Purkinje cell (primary cell): ENCODE measurements at places on chromosomes 5 and 9. TPM values are rescaled to one million over a fixed set of nuclear protein-coding genes. Genes with fewer than 3 reads are reported as not detected.

Gene TMC1
- polyA plus RNA-seq, result 0.87 TPM in 1 of 2 replicates, not detected in the other

Gene NUDT2
- polyA plus RNA-seq, result 58.5 and 67.5 TPM in 2 replicates

Gene GPX3
- 2.3 and 6.8 TPM in 2 replicates for polyA plus RNA-seq

Gene GPR150
- 0.58 TPM in 1 of 2 replicates, not detected in the other for polyA plus RNA-seq

Gene GARIN3
- polyA plus RNA-seq, result 0.16 and 0.70 TPM in 2 replicates

Gene SPINK6
- 1,307 and 2,131 TPM in 2 replicates for polyA plus RNA-seq

Gene TNFSF15
- polyA plus RNA-seq, result not detected in 2 replicates

Gene CTXN3
- polyA plus RNA-seq, result not detected in 2 replicates

Gene DMRT3
- polyA plus RNA-seq, result not detected in 2 replicates

Gene SLC1A3
- 345 and 350 TPM in 2 replicates for polyA plus RNA-seq

Gene KCNT1
- 0.07 and 0.82 TPM in 2 replicates for polyA plus RNA-seq

Gene BAAT
- polyA plus RNA-seq, result 0.71 and 4.1 TPM in 2 replicates

Gene DMXL1
- polyA plus RNA-seq, result 60.1 and 63.6 TPM in 2 replicates

Gene OR1J2
- not detected in 2 replicates for polyA plus RNA-seq

Gene DMGDH
- polyA plus RNA-seq, result 0.10 and 0.48 TPM in 2 replicates

Gene FCN1
- polyA plus RNA-seq, result not detected in 2 replicates

Gene LMNB1
- not detected in 2 replicates for polyA plus RNA-seq

Gene SURF2
- polyA plus RNA-seq, result 4.0 and 15.7 TPM in 2 replicates

Gene LRRC19
- polyA plus RNA-seq, result 0.30 TPM in 1 of 2 replicates, not detected in the other

Gene ORM1
- polyA plus RNA-seq, result 1.4 and 3.5 TPM in 2 replicates

Gene C5
- polyA plus RNA-seq, result 0.44 and 0.50 TPM in 2 replicates

Gene AK8
- 0.11 and 0.77 TPM in 2 replicates for polyA plus RNA-seq

Gene LCN10
- polyA plus RNA-seq, result not detected in 2 replicates

Gene RNF208
- 2.6 and 5.0 TPM in 2 replicates for polyA plus RNA-seq

Gene TENT4A
- 0.95 and 2.8 TPM in 2 replicates for polyA plus RNA-seq

Gene GRXCR2
- polyA plus RNA-seq, result not detected in 2 replicates

Gene ARID3C
- not detected in 2 replicates for polyA plus RNA-seq

Gene SLCO6A1
- not detected in 2 replicates for polyA plus RNA-seq

Gene BBLN
- polyA plus RNA-seq, result 10.5 and 53.4 TPM in 2 replicates

Gene RLN1
- polyA plus RNA-seq, result not detected in 2 replicates

Gene TXNDC8
- not detected in 2 replicates for polyA plus RNA-seq

Gene RNF180
- polyA plus RNA-seq, result 9.9 TPM in 2 replicates

Gene SAXO1
- not detected in 2 replicates for polyA plus RNA-seq

Gene CSF1R
- polyA plus RNA-seq, result 0.25 and 0.27 TPM in 2 replicates

Gene INSL6
- 2.3 TPM in 1 of 2 replicates, not detected in the other for polyA plus RNA-seq

Gene DNAJC18
- 11.1 and 27.2 TPM in 2 replicates for polyA plus RNA-seq

Gene CSF2
- polyA plus RNA-seq, result not detected in 2 replicates

Gene ADAMTS6
- 0.08 and 2.7 TPM in 2 replicates for polyA plus RNA-seq

Gene GRM6
- 0.05 TPM in 1 of 2 replicates, not detected in the other for polyA plus RNA-seq

Gene CER1
- polyA plus RNA-seq, result not detected in 2 replicates

Gene ZFP2
- polyA plus RNA-seq, result 0.71 and 4.6 TPM in 2 replicates

Gene MYMK
- not detected in 2 replicates for polyA plus RNA-seq

Gene SLC36A2
- polyA plus RNA-seq, result not detected in 2 replicates

Gene ALDOB
- polyA plus RNA-seq, result 2.0 TPM in 1 of 2 replicates, not detected in the other

Gene IL7R
- polyA plus RNA-seq, result not detected in 2 replicates

Gene PCDHB10
- polyA plus RNA-seq, result 1.2 and 3.6 TPM in 2 replicates

Gene CCNI2
- 141 and 152 TPM in 2 replicates for polyA plus RNA-seq

Gene PCDHAC2
- polyA plus RNA-seq, result 22.6 and 36.9 TPM in 2 replicates

Gene LAMC3
- not detected in 2 replicates for polyA plus RNA-seq

Gene GCNT4
- polyA plus RNA-seq, result 0.45 and 2.0 TPM in 2 replicates

Gene IL33
- polyA plus RNA-seq, result 11.8 and 19.4 TPM in 2 replicates

Gene KLHL3
- 42.9 and 50.7 TPM in 2 replicates for polyA plus RNA-seq

Gene PCDHA6
- polyA plus RNA-seq, result 4.0 and 5.4 TPM in 2 replicates

Gene SH3GL2
- polyA plus RNA-seq, result 328 and 370 TPM in 2 replicates

Gene KIF24
- polyA plus RNA-seq, result 0.07 and 0.23 TPM in 2 replicates
